ENCODE measurements at places on chromosomes 12 and 14.

DNA sequence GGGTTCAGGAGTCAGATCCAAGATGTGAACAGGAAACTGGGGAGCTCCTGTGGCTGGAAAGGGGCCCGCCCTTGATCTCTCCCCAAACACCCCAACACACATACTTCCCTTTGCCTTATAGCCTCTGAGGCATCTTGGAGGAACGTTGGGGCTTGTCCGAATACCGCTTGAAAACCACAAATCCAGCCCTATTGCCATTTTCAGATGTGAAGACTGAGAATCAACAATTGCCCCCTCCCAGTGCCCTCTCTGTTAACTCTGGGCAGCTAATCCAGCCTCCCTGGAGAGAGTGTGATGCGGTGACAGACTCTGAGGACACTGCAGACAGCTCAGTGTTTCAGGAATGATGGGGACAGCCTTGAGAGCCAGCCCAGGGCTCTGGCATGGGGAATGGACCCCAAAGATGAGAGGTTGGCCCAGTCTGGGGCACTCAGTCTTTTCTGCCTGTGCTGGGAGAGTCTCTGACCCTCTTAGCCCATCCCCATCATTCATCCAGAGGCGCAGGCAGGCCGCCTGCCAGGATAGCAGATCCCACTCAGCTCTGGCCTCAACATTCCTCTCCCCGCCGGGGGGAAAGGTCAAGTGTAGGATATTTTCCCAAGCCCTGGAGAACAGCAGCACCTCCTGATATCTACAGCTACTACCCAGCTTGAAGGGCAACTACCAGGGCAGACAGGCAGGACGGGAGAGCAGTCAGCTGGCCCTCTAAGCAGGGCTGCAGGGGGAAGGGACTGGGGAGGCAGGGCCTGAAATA is 24.6 kb upstream of the LTBP2 start:
- DNase-seq = no peak

GRCh38 chr14:85122690-85123089 is 407.3 kb upstream of the FLRT2 start:
- DNase-seq = no peak

- no peak for DNase-seq
Measured at GRCh38 chr12:95218150-95219133, 835 bp downstream of the VEZT start.

DNA sequence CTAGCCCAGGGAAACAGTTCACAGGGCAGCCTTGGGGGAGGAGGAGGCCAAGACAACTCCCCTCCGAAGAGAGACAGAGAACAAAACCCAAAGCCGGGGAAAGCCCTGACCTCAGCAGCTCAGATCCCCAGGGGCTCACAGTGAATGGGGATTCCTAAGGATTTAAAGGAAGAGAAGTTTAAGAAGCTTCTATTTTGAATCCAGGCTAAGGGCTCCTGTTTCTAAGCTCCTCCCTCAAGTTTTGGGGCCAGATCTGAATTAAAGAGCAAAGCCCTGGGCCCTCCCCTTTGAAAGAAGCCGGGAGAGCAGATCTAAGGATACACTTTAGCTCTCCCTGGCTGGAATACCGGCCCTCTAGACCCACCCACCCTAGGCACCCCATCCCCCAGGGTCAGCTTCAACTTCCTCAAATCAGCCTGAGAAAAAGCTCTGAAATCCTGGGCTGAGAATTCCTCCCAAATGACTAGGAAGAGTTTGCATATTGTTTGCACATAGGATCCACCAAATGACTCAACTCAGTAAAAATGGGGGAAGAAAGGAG is 3.9 kb downstream of the KDM2B start:
- no peak for DNase-seq

- no peak for DNase-seq
Measured at GRCh38 chr12:46557539-46558373, 185.2 kb upstream of the SLC38A2 start.
